ENCODE measurements at places on chromosomes 1 and 21.

- no peak for DNase-seq
Observed at GRCh38 chr1:91736146-91736714, 149.7 kb downstream of the TGFBR3 start.

DNA sequence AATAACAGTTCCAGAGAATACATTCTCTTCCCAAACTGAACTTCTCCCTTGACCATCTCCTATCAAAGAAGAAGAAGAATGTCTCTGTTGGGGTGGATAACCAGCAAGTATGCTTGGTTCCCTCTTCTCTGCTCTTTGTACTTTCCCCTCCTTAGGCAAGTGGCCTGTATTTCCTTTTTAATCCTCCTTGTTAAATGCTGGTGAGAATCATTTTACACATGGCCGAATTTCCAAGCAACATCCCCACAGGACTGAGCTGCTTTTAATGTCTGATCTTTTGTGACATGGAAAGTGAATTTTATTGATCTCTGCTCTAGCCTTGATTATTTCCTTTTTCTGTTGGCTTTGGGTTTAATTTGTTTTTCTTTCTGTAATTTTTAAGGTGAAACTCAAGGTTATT lies 336.7 kb downstream of the DUSP10 start:
- no peak for DNase-seq

- no peak for DNase-seq
Observed at GRCh38 chr1:110676970-110677369, 2.2 kb upstream of the KCNA3 start.

GRCh38 chr1:35932158-35932636 lies 1.3 kb downstream of the AGO3 start:
- no peak for DNase-seq

DNA sequence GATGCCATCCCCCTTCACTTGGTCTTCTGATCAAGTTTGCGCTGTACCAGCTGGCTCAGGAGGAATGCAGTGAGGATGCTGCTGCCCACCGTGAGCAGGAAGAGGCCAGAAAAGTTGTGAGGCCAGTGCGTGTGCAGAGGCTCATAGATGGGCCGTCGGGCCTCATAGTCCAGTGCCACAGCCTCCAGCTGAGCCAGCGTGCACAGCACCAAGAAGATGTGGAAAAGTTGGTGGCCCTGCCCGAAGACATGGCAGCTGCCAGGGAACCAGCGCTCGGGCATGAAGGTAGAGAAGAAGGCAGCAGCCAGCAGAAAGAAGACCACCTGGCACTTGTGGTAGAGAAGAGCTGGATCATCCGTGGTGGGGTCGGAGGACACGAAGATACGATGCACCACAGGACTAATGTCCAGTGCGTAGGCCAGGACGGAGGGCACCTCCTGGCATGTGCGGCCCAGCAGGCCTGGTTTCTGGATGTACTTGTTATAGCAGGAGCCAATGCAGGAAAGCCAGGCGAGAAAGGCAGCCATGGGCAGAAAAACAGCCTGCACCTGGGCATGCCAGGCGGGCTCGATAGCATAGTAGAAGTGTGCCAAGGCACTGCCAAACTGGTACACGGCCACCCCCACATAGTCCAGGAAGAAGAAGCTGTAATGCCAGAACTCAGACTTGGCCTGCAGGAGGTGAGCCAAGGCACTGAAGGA lies 3.7 kb upstream of the AUNIP start:
- DNase-seq = no peak

GRCh38 chr1:39372105-39372504 lies 119.3 kb upstream of the BMP8A start:
- DNase-seq = no peak

DNA sequence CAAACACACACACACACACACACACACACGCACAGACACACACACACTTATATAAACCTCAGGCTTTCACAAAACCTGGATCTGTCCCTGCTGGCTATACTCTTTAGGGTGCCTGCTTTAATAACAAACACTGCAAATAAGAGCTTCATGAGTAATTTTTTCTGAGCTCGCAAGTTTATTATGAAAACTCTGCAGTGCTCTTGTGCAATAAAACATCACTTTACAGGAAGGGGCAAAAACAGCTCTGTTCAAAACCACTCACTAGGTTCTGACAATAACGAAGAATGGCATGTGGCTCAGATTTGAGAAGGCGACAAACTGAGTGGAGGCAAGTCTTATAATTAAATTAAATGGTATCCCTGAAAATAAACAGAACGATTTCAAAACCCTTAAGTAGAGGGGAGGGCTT lies 42.6 kb upstream of the CTPS1 start:
- DNase-seq = no peak

GRCh38 chr21:31173881-31174555 lies 135.7 kb upstream of the KRTAP19-8 start:
- no peak for DNase-seq

GRCh38 chr1:156658945-156659574 lies 17.1 kb downstream of the BCAN start:
- DNase-seq = no peak

DNA sequence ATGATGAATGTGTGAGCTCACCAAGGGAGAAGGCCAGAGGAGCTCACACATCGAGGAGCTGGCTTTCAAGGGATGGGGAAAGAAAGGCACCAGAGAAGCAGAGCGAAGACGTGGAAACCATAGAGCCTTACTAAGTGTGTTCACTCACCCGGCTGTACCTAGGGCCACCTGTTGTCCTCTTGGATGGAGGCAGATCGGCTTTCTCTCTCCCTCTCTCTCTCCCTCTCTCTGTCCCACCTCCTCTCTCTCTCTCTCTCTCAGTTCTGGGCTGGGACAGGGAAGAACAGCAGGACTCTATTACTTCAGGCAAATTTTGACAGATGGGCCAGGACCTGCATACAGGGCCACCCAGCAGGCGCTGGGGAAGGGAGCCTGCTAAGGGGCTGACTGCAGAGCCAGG lies 64.8 kb downstream of the HIVEP3 start:
- DNase-seq = no peak

GRCh38 chr1:168692472-168692871 lies 36.5 kb downstream of the DPT start:
- DNase-seq = no peak

GRCh38 chr1:226310637-226311195 lies 1.8 kb upstream of the LIN9 start:
- no peak for DNase-seq

DNA sequence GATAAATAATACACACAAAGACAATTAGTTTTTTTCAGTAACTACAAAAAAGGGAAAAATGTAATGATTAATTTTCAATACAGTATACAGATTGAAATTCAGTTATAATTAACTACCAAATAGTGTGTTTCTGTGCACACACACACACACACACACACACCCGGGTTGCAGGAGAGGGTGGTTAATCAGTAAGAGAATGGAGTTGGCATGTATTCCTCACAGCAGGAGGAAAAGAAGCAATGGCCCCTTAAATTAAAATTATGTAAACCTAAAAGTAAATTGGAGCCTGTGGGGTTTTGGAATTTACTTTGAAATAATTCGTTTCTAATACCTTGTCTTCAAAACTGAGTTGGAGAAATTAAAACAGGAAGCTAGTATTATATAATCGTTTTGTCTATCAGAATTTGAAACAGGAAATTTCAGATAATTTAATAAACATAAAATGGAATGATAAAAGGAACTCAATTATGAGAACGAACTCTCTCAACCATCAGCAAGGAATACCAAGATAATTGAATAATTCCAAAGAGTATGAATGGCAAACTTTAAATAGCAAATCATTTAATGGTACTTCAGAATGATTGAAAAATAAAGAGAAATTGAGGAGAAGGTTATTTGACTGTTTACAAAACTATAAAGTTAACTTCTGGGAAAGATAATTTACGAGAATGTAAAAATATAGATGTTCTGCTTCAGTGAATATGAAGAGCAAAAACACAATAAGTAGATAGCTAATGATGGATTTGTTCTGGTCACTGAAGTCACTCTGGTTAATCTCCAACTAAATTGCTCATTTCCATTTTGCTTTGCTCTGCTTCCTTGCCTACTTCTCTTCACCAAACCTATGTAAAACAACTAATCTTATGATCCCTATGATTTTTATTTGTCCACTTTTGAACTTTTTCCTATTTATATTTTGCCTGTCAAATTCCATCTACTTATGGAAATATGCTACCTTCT lies 547.9 kb upstream of the ZP4 start:
- DNase-seq = no peak

- DNase-seq = no peak
Observed at GRCh38 chr1:233045588-233045987, 95.2 kb downstream of the NTPCR start.

DNA sequence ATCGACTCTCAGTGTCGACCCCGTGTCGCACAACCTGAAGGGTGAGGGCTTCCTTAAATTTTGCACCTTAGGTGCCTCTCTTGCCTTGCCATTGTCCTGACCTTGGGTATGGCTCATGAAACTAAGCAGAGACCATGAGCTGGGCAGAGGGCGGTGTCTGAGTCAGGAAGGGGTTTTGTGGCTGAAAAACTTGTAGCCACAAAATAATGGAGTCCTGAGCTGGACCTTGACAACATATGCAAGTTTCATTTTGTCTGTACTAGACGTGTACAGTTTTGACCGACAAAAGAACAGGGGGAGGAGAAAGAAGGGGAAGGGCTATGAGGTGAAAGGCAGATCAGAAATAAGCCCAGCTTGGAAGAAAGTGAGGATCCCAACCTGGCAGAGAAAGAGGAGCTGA lies 8.3 kb upstream of the RUNX1 start:
- DNase-seq = no peak

- no peak for DNase-seq
Observed at GRCh38 chr1:186575348-186575747, 104.9 kb downstream of the PTGS2 start.

- no peak for DNase-seq
Observed at GRCh38 chr1:244836584-244836983, 1.1 kb downstream of the COX20 start.

DNA sequence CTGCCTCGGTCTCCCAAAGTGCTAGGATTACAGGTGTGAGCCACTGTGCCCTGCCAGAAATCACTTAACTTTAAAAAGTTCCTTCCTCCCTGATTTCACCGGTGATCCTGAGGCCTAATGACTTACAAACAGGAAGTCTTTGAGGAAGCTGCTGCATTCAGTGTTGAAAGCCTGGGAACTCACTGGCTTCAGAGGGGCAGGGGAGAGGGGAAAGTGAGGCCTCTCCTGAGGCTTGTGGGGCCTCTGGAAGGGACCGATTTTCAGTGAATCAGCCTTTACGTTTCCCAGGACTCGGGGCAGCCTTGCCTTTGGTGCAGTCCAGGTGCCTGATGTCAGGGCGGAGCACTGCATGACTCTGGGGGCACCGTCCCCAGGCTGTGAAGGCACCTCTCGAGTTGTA lies 30.1 kb upstream of the ARHGEF10L start:
- DNase-seq = no peak

- DNase-seq = no peak
Observed at GRCh38 chr1:8314346-8315280, 3.3 kb upstream of the SLC45A1 start.

GRCh38 chr1:155479205-155479604 lies 83.4 kb downstream of the ASH1L start:
- no peak for DNase-seq

GRCh38 chr1:225482421-225482950 lies 54.6 kb upstream of the LBR start:
- DNase-seq = no peak

DNA sequence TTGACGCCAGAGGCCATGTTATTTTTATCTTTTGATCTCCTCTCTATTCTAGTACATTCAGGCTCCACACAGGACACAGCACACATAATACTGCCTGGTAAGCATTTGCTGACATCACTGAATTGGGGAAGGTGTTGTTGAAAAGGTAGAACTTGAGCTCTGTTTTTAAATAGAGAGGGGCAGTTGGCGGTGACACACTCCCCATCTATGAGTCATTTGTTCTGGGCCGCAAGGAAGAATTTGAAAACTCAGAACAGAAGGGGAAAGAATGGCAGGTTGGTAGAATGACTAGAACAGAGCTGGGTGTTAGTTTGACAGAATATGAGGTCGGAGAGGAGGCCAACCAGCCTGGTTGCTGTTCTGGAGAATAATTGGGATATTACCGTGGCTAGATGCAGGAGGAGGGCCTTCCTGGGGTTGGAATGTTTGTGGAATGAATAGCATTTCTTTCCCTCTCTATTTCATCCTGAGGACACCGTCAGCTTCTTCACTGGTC lies 52.1 kb upstream of the ERRFI1 start:
- DNase-seq = no peak

DNA sequence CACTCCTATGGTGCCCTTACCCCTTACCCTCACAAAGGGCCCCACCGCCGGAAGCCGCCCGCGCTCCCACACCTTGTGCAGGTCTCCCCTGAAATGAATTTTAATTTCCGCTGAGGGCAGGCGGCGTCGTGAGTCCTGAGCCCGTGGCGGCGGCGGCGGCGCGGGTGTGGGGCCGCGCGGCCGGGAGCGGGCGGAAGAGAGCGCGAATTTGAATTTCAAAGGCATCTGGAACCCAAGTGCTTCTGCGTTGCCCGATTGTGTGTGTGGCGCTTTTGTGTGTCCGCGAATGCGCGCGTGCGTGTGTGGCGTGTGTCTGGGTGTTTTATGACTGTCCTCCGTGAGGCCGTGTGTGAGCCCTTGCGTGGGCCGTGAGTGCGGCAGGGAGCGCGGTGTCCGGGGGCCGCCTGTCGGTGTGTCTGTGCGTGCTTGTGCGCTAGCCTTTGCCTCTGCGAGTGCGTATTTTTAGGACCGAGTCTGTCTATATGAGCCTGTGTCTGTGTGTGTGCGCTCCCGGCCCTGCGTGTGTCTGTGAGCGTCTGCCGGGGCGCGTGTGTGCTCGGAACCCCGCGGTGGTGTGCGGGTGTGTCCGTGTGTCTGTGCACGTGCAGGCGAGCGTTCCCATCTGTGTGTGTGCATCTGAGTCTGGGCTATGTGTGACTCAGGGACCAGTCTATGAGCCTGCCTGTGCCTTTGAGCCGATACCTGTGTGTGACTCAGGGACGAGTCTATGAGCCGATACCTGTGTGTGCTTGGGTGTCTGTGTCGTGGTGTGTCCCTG lies 7.9 kb upstream of the ADGRB2 start:
- no peak for DNase-seq

DNA sequence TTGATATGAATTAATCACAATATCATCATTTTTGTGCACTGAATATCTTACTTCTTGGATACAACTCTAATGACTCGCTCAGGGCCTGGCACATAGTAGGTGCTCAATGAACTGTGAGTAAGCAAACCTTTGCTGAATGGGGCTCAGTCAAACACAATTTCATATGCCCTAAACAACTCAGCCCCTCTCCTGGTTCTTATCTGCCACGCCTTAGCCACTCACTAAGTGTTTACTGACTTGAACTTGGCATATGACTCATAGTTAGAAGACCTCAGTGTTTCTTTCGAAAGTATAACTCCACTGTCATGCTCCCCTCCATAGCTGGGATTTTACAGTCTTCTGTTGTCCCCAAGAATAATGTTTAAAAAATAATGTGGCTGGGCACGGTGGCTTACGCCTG lies 4.8 kb upstream of the IFNLR1 start:
- no peak for DNase-seq

DNA sequence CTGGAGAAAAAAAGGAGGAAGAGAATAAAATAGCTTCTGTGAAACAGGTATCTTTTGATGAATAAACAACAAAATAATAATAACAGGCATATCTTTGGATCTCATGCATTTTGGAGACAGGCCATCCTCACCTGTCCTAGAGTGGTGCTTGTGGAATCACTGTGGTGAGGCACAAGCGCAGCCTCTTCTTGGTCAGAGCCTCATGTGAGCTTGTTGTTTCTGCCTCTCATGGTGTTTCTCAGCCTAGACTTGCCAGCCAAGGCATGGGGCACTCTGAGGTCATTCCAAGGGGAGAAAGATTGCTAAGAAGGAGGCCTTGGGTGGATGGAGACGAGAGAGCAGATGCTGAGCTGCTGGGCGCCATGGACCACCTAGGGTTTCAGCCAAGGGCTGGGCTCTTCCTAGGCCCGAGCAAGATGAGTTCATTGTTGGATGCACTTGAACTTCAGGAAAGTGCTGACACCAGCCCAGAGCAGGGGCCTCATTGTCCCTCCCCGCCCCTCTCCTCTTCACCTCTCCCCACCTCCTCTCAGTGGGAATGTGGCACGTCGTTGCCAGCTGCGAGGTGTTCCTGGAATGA lies 49.5 kb downstream of the ATP5PO start:
- no peak for DNase-seq

All from central memory CD8-positive, alpha-beta T cell (primary cell).